ENCODE measurements at places on chromosomes 7 and 10. TPM values are rescaled to one million over a fixed set of nuclear protein-coding genes. Genes with fewer than 3 reads are reported as not detected.
A peak's percentile ranks its signal among the peaks of the same experiment; 100 is the strongest.

The ITIH5 gene
- not detected for polyA plus RNA-seq

The GFRA1 gene
- not detected for polyA plus RNA-seq

The CYP2C19 gene
- polyA plus RNA-seq: not detected

The PGAM2 gene
- polyA plus RNA-seq: not detected

The SPOCK2 gene
- 260 TPM for polyA plus RNA-seq

The VENTX gene
- polyA plus RNA-seq: not detected

- H3K36me3 ChIP-seq: no peaks in the 10 kb centered on the region
- H3K4me1 ChIP-seq: peaks cover 1% of the 10 kb centered on the region
- no peaks in the 10 kb centered on the region for H3K27me3 ChIP-seq
- no peak for DNase-seq
- no peak overlapping the region for H3K27ac ChIP-seq
- H3K4me3 ChIP-seq: no peak overlapping the region
Observed at GRCh38 chr10:104941662-104942061, 300.6 kb downstream of the SORCS3 start.

GRCh38 chr7:25759286-25759685 is 392.7 kb upstream of the NFE2L3 start:
- DNase-seq: no peak
- H3K4me3 ChIP-seq: no peak overlapping the region
- H3K27ac ChIP-seq: no peak overlapping the region
- H3K27me3 ChIP-seq: no peaks in the 10 kb centered on the region
- H3K4me1 ChIP-seq: no peaks in the 10 kb centered on the region

DNA sequence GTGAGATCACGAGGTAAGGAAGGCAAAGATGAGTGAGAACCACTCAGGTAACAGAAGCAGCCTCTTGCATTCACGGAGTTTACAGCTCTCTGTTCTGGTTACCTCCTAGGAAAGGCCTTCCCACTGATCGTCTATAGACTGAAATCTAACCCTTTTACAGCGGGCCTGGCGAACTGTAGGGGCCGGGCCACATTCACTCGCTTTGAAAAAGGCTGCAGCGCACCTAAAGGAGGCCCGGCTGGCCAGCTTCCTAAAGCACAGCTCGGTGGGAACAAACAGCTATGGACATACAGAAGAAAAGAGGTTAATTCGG is 565 bp downstream of the ATP5MK start:
- peak overlapping the region; percentile 87 for H3K4me3 ChIP-seq
- H3K4me1 ChIP-seq: peaks cover 44% of the 10 kb centered on the region
- DNase-seq: no peak
- H3K36me3 ChIP-seq: peaks cover 14% of the 10 kb centered on the region

DNA sequence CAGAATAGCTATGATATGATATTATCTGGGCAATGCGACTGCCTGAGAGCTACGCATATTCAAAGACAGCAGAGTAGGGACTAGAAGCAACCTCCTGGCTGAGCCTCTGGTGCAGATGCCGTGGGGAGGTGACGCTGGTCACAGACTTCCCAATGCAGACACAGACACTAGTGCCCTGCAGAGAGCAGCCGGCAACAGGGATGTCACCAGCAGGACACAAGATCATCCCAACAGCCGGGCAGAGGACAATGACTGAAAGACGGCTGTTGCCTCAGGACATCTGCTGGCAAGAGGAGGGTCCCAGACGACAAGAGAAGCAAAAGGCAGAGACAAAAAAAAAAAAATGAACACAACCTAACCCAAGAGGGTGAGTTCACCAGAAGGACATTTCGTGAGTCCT is 104.6 kb downstream of the CALN1 start:
- H3K4me3 ChIP-seq: no peak overlapping the region
- no peaks in the 10 kb centered on the region for H3K4me1 ChIP-seq
- H3K27me3 ChIP-seq: no peaks in the 10 kb centered on the region

DNA sequence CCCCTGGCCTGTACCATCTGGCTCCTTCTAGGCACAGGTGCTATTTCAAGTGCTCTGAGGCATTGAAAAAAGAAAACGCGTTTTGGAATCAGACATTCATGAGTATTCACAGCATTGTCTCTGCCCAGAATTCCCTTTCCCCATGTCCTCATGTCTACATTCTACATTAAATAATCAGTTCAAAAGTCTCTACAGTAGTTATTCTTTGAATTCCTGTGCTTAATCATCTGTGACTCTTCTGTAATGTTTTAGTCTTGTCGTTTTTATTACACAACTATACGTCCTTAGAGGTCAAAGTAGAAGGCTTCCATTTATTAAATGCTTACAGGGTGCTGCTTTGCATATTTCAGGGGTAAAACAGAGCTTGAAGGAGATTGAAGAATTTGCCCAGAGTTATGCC is 95.7 kb downstream of the BICC1 start:
- H3K27me3 ChIP-seq: no peaks in the 10 kb centered on the region
- no peaks in the 10 kb centered on the region for H3K36me3 ChIP-seq
- H3K4me3 ChIP-seq: no peak overlapping the region
- no peaks in the 10 kb centered on the region for H3K4me1 ChIP-seq
- no peak overlapping the region for H3K27ac ChIP-seq

GRCh38 chr7:148975896-148976295 is 52.4 kb downstream of the PDIA4 start:
- DNase-seq: no peak
- no peaks in the 10 kb centered on the region for H3K27me3 ChIP-seq
- H3K27ac ChIP-seq: no peak overlapping the region
- no peaks in the 10 kb centered on the region for H3K4me1 ChIP-seq
- H3K36me3 ChIP-seq: no peaks in the 10 kb centered on the region
- no peak overlapping the region for H3K4me3 ChIP-seq

DNA sequence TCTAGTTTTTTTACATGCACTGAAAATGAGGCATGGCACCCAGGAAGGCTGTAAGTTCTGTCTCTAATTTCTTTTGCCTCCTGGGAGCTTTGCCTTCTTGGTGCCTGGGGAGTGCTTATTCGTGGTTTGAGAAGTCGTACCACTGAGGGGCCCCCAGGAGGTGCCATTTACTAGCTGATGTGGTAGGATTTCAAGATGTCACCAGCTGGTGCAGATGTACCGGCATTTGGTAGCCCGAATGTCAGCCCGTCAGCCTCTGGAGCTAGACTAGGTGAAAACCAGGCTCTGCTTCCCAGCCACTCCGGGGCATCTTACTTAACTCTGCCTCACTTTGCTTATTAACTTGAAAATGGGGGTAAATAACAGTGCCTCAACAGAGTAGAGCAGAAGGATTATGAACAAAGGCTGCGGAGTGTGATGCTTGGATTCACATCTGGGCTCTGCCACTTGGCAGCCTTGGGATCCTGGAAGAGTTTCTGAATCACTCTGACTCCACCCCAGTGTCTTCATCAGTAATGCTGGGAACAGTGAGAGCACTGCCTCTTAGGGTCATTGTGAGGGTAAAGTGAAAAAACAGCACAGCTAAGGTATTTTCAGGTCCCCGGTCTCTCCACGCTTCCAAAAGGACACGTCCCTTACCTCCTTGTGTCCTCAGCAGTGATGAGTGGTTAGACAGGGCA is 31.4 kb upstream of the BTBD16 start:
- no peak overlapping the region for H3K4me3 ChIP-seq
- no peaks in the 10 kb centered on the region for H3K27me3 ChIP-seq
- no peak for DNase-seq
- no peak overlapping the region for H3K27ac ChIP-seq
- H3K4me1 ChIP-seq: no peaks in the 10 kb centered on the region

DNA sequence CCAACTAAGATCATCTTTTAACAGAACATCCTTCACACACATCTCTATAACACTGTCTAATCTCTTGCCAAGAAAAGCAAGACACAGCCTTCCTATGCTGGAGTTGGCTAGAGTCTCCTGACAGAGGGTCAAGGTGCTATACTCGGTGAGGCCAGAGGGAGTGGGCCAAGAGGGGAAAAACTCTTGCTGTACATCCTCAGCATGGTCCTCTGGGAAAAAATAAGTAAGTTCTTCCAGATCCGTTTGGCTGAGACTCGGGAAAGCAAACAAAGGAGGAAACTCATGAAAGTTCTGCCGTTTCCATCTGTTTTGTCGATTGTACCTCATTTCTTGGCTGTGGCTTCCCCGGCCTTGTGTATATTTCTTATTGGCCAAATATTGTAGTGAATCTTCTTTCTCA is 33.9 kb downstream of the VWDE start:
- H3K36me3 ChIP-seq: no peaks in the 10 kb centered on the region
- no peak overlapping the region for H3K4me3 ChIP-seq
- no peaks in the 10 kb centered on the region for H3K4me1 ChIP-seq

DNA sequence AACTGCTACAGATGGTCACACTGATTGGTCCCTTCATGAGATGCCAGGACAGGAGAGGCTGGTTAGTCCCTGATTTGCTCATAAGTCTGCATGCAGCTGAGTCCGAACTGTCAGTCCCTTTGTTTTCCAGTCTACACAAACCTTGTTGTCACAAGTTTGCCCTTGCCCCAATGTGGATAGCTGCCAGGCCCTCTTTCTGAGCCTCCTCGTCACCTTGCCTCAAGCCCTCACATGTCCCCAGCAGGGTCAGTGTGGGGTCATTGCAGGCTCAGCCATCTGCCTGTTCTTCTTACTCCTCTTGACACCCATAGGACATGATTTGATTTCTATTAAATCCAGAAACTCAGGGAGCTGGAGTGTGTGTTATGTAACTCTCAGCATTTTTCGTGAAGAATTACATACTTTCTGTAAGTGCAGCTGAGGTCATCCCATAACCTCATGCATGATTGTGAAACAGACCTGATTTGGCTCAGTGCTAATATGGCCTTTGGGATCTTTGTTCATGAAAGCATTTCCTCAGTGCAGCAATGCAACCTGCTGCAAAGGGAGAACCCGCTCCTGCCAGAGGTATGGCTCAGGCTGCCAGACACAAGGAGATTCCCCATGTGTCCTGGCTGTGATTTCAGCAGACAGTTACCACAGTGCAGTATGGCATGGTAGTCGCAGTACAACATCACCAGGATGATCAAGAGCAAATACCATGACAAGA is 70.0 kb upstream of the ZMIZ2 start:
- no peaks in the 10 kb centered on the region for H3K27me3 ChIP-seq
- no peak overlapping the region for H3K4me3 ChIP-seq
- H3K36me3 ChIP-seq: peaks cover 54% of the 10 kb centered on the region
- DNase-seq: no peak
- H3K27ac ChIP-seq: no peak overlapping the region

DNA sequence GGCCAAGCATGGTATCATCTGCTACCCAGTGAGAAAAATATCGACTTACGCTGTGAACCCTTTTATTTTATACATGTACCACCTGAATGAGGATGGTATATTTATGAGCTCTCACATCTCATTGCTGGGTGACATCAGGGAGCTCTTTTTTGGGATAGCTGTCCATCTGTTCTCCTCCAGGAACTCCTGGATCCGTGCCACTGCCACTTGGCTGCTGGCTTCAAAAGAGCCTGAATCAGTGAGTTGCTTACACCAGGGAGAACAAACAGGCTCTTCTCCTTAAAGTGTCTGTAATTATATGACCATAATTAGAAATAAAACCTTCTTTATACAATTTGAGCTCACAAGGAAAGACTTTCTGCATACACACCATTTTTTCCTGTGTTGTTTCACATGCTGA is 106.2 kb downstream of the KAT6B start:
- no peak overlapping the region for H3K4me3 ChIP-seq
- no peaks in the 10 kb centered on the region for H3K27me3 ChIP-seq
- no peak overlapping the region for H3K27ac ChIP-seq
- no peaks in the 10 kb centered on the region for H3K36me3 ChIP-seq

DNA sequence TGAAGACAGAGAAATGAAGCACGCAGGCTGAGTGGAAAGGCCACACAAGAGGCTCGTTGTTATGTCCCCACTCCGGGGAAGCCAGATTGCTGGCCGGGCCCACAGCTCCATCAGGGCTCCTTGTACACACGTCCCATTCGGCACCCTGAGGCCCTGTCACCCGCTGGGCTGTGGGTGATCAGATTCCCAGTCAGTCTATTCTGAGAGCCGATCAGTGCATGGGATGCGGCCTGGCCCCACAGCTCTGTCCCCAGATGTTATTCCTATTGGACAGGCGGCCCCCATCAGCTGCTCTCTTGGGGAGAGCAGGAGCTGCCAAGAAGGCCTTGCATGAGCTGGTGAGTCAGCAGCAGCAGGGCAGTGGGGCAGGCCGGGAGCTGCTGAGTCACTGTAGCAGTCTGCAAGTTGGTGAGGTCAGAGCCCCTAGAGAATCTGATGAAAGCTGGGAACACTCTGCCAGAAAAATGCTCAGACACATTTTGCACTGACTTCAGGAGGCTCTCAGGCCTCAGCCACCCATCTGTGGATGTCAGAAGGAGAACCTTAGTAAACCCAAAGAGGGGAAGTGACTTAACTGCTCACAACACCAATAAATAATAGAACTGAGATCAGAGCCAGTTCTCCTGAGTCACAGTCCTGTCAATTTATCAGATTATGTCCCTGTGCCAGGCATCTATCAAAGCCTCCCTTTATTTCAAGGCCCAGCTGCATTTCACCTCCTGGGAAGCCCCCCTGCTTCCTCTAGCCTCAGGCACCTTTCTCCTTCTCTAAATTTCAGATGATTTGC is 9.4 kb upstream of the PSAP start:
- no peak overlapping the region for H3K27ac ChIP-seq
- DNase-seq: no peak
- H3K36me3 ChIP-seq: no peaks in the 10 kb centered on the region
- H3K4me3 ChIP-seq: no peak overlapping the region

- no peaks in the 10 kb centered on the region for H3K27me3 ChIP-seq
- peaks cover 70% of the 10 kb centered on the region for H3K4me1 ChIP-seq
- peak overlapping the region; percentile 91 for H3K27ac ChIP-seq
- H3K4me3 ChIP-seq: peak overlapping the region; percentile 97
- H3K36me3 ChIP-seq: peaks cover 9% of the 10 kb centered on the region
Observed at GRCh38 chr7:143379611-143380259, 1.4 kb upstream of the ZYX start.

DNA sequence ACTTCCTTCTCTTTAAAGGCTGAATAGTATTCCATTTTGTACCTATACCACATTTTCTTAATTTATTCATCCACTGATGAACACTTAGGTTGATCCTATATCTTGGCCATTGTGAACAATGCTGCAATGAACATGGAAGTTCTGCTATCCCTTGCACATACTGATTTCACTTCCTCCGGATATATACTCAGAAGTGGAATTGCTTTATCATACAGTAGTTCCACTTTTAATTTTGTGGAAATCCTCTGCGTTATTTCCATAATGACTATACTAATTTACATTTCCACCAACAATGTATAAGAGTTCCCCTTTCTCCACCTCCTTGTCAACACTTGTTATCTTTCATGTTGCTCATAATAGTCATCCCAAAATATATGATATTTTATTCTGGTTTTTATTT is 312.6 kb downstream of the PLXDC2 start:
- DNase-seq: no peak
- no peak overlapping the region for H3K27ac ChIP-seq
- H3K4me1 ChIP-seq: no peaks in the 10 kb centered on the region
- no peaks in the 10 kb centered on the region for H3K36me3 ChIP-seq

DNA sequence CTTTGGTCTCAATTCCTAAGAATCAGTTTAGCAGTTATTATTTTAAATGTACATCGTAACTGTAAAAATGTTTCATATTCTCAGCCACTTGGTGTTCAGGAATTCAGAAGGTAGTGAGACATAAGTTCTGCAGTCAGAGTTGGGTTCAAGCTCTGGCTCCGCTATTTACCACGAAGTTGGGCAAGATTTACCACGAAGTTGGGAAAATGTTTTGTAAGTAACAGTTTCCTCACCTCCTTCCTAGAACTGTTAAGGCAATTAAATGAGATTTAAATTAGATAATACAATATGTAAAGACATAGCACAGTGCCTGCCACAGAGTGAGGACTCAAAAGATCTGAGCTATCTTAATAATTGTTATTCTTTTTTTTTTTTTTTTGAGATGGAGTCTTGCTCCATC is 16.3 kb upstream of the ABLIM1 start:
- no peaks in the 10 kb centered on the region for H3K36me3 ChIP-seq
- H3K4me3 ChIP-seq: no peak overlapping the region
- H3K27me3 ChIP-seq: no peaks in the 10 kb centered on the region
- H3K4me1 ChIP-seq: no peaks in the 10 kb centered on the region

All from CD4-positive, alpha-beta memory T cell (primary cell).